Activated CD8-positive, alpha-beta T cell treated with anti-CD3 and anti-CD28 coated beads, Interleukin-2, amount 10 ng/mL, durations not matched to agents 7 days and 5 days (primary cell): ENCODE measurements at places on chromosomes 4 and X. TPM values are rescaled to one million over a fixed set of nuclear protein-coding genes. Genes with fewer than 3 reads are reported as not detected.
A peak's percentile ranks its signal among the peaks of the same experiment; 100 is the strongest.

Gene OCIAD2
- total RNA-seq, result 92.7 TPM

Gene OTC
- total RNA-seq, result not detected

GRCh38 chr4:107838861-107839565, 14.3 kb downstream of the SGMS2 start:
- DNase-seq, result no peak
- H3K4me1 ChIP-seq, result no peaks in the 10 kb centered on the region
- no peak overlapping the region for H3K27ac ChIP-seq
- no peaks in the 10 kb centered on the region for H3K36me3 ChIP-seq
- H3K4me3 ChIP-seq, result no peak overlapping the region

Gene PF4V1
- not detected for total RNA-seq

Gene DDX3X
- 191 TPM for total RNA-seq

DNA sequence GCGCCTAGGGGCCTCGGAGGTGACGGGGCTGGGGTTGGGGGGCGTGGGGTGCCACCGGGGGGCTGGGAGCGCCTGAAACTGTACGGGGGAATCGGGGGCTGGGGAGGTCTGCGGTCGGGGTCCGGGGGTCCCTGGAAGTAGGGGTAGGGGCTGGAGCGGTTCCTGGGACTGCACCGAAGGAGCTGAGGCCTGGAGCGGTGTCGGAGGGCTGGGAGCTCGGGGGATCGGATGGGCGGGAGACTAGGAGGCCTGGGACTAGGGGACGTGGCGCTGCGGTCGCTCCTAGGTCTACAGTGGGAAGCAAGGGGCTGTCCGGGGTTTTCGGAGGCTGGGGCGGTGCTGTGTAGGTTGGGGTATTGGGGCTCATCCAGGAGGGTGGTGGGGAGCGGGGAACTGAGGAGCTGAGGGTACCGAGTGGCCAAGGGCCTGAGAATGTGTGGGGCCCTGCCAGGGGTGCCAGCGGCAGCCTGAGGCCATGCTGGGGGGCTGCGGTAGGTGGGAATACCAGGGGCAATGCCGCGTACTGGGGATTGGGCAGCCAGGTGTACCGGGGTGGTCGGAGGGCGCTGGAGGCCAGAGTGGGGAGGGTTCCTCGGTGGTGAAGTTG, 562 bp downstream of the AKAP17A start:
- no peak for DNase-seq
- H3K4me1 ChIP-seq, result peaks cover 41% of the 10 kb centered on the region
- H3K36me3 ChIP-seq, result peaks cover 37% of the 10 kb centered on the region
- peak overlapping the region; percentile 95 for H3K27ac ChIP-seq
- H3K27me3 ChIP-seq, result no peaks in the 10 kb centered on the region

Gene SLC6A14
- not detected for total RNA-seq

DNA sequence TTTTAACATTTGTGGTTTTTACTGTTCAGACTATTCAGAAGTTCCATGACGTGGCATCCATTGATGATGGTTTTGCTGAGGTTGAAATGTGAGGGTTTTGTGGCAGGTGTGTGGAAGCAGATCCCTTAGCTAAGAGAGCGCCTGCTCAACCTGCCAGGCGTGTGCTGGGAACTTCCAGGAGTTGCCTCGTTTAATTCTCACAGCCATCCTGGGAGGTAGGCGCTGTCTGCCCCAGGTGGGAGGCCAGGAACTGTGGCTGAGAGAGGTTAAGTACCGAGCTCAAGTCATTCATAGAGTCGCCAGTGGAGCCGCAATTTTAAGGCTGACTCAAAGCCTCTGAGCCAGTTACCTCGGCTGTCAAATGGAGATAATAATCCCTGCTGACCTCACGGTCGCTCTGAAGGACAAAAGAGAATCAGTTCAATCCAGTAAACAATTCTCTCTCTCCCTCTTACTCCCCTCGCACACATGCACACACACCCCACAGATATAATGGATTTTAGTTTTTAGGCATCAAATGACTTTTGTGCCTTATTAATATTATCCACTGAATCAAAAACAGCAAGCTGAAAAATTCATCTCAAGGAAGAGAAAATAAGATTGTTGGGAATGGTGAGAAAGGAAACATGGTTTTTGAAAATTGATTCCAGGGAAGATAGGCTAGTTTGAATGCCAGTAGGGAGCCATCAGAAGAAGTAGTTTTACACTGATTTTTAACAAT, 171.3 kb downstream of the PTTG2 start:
- H3K27me3 ChIP-seq, result no peaks in the 10 kb centered on the region
- peak overlapping the region; percentile 85 for H3K27ac ChIP-seq
- H3K4me3 ChIP-seq, result peak overlapping the region; percentile 51
- peaks cover 77% of the 10 kb centered on the region for H3K36me3 ChIP-seq

- H3K27me3 ChIP-seq, result no peaks in the 10 kb centered on the region
- H3K36me3 ChIP-seq, result no peaks in the 10 kb centered on the region
- no peak for DNase-seq
Observed at GRCh38 chr4:167397586-167397985, 163.3 kb upstream of the SPOCK3 start.

- no peak overlapping the region for H3K27ac ChIP-seq
- DNase-seq, result no peak
- no peaks in the 10 kb centered on the region for H3K4me1 ChIP-seq
- H3K27me3 ChIP-seq, result peaks cover 3% of the 10 kb centered on the region
- no peaks in the 10 kb centered on the region for H3K36me3 ChIP-seq
- H3K4me3 ChIP-seq, result no peak overlapping the region
Observed at GRCh38 chrX:38156838-38157237, 63.8 kb downstream of the SRPX start.

GRCh38 chr4:107034996-107035818, 906 bp downstream of the DKK2 start:
- peaks cover 24% of the 10 kb centered on the region for H3K4me1 ChIP-seq
- peak overlapping the region; percentile 67 for H3K4me3 ChIP-seq
- H3K27me3 ChIP-seq, result peaks cover 46% of the 10 kb centered on the region
- no peak overlapping the region for H3K27ac ChIP-seq

Gene PCSK1N
- not detected for total RNA-seq

GRCh38 chr4:177964061-177964460, 521.8 kb upstream of the AGA start:
- no peaks in the 10 kb centered on the region for H3K4me1 ChIP-seq
- no peak for DNase-seq
- no peaks in the 10 kb centered on the region for H3K36me3 ChIP-seq

- H3K27me3 ChIP-seq, result no peaks in the 10 kb centered on the region
- no peaks in the 10 kb centered on the region for H3K36me3 ChIP-seq
- H3K27ac ChIP-seq, result no peak overlapping the region
- DNase-seq, result no peak
Observed at GRCh38 chr4:130608121-130608520, 1512.2 kb downstream of the C4orf33 start.

- H3K27ac ChIP-seq, result no peak overlapping the region
- H3K27me3 ChIP-seq, result peaks cover 12% of the 10 kb centered on the region
- no peak for DNase-seq
- H3K36me3 ChIP-seq, result no peaks in the 10 kb centered on the region
Observed at GRCh38 chrX:103818842-103819619, 13.0 kb downstream of the RAB9B start.

DNA sequence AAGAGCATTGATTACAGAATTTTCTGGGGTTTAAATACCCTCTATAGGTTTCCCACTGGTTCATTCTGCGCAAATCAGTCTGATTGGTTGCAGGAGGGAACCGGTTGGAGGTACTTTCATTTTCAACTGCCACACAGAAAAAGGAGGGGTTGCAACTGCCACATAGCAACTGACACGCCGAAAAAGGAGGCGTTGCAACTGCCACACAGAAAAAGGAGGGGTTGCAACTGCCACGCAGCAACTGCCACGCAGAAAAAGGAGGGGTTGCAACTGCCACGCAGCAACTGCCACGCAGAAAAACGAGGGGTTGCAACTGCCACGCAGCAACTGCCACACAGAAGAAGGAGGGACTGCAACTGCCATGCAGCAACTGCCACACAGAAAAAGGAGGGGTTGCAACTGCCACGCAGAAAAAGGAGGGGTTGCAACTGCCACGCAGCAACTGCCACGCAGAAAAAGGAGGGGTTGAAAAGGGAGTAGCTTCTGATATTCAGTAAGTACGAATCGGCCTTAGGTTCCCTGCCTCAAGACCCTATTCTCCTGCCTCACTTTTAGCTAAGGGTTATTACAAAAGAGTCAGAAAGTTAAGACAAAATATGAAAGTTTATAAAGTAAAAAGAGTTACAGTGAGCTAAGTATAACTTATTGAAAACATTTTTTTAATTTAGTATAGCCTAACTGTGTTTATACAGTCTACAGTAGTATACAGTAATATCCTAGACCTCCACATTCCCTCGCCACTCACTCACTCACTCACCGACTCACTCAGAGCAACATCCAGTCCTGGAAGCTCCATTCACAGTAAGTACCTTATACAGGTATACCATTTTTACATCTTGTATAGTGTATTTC, 431.8 kb downstream of the KCTD8 start:
- H3K36me3 ChIP-seq, result no peaks in the 10 kb centered on the region
- no peak for DNase-seq
- H3K4me1 ChIP-seq, result no peaks in the 10 kb centered on the region
- H3K4me3 ChIP-seq, result no peak overlapping the region

DNA sequence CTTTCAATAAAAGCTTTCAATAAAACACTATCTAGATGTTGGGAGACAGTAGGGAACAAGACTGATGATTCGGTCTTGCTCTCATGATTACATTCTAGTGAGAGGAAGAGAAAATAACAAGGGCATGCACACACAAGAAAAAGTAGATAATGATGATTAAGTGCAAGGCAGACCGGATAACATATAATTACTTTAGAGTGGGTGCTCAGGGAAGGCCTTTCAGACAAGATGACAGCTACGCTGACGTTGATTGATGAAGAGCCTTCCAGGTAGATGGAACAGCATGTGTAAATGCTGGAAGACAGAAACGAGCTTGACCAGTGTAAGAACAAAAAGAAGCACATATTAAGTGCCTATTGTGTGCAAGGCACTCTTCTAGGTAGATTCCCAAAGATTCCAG, 43.4 kb downstream of the TXK start:
- H3K27ac ChIP-seq, result no peak overlapping the region
- DNase-seq, result no peak
- H3K36me3 ChIP-seq, result peaks cover 36% of the 10 kb centered on the region

DNA sequence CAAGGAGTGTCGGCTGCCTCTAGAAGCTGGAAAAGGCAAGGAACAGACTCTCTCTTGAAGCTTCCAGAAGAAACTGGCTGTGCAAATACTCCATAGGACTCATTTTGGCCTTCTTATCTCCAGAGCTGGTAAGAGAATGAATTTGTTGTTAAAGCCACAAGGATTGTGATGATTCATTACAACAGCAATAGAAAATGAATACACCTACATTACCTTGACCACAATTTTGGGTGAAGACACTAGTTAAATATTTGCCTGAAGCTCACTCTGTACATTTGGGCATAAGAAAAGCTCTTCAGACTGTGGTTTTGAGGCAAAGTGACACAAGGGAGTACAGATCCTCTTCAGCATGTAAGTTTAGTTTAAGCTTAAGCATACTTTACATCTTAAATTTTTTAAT, 134.5 kb upstream of the TLL1 start:
- DNase-seq, result no peak
- no peaks in the 10 kb centered on the region for H3K4me1 ChIP-seq
- no peak overlapping the region for H3K4me3 ChIP-seq
- no peak overlapping the region for H3K27ac ChIP-seq

DNA sequence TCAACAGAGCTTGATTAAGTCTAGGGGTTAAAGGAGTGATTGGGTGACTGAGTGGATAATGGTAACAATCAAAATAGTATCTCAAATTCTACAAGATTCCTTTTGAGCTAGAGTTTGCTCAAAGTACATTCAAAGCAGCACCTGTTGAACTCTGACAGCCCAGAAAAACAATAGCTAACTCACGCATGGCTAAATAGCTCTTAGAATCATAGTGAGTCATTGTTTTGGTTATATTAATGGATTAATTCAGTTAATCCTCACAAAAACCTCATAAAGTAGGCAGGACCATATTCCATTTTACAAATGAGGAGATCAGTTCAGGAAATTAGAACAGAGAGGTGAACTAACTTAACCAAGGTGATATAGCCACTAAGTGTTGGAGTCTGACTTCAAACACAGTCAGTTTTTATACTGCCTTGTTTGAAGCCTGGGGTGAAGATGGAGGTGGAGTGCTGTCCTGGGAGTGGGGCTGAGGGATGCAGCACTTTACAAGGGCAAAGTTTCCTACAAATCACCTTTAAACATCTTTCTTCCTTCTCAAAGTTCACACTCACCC, 35.9 kb upstream of the PPM1K start:
- peak overlapping the region; percentile 77 for H3K4me3 ChIP-seq
- H3K27me3 ChIP-seq, result peaks cover 1% of the 10 kb centered on the region
- H3K4me1 ChIP-seq, result peaks cover 32% of the 10 kb centered on the region
- DNase-seq, result no peak
- peaks cover 19% of the 10 kb centered on the region for H3K36me3 ChIP-seq

Gene PSAPL1
- total RNA-seq, result not detected

Gene RBM47
- total RNA-seq, result 0.66 TPM

GRCh38 chrX:576904-577560, 53.6 kb upstream of the SHOX start:
- no peaks in the 10 kb centered on the region for H3K27me3 ChIP-seq
- no peaks in the 10 kb centered on the region for H3K36me3 ChIP-seq
- H3K27ac ChIP-seq, result no peak overlapping the region
- no peaks in the 10 kb centered on the region for H3K4me1 ChIP-seq
- H3K4me3 ChIP-seq, result no peak overlapping the region

Gene RASSF6
- not detected for total RNA-seq

GRCh38 chrX:124239324-124239723, 93.1 kb upstream of the TEX13D start:
- H3K4me3 ChIP-seq, result peak overlapping the region; percentile 48
- H3K4me1 ChIP-seq, result peaks cover 38% of the 10 kb centered on the region
- H3K36me3 ChIP-seq, result no peaks in the 10 kb centered on the region
- DNase-seq, result no peak
- no peaks in the 10 kb centered on the region for H3K27me3 ChIP-seq

DNA sequence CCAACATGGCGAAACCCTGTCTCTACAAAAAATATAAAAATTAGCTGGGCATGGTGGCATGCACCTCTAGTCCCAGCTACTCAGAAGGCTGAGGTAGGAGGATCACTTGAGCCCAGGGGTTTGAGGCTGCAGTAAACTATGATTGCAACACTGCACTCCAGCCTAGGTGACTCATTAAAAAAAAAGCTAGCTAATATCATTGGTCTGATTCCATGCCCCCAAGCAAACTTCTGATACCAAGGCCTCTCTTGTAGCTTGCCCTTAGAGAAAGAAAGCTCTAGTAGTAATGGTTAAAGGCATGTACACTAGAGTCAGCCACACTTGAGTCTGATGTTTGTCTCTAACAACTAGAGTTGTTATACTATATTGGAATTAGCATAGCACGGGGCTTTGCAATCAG, 32.6 kb upstream of the PHF8 start:
- no peak overlapping the region for H3K4me3 ChIP-seq
- no peaks in the 10 kb centered on the region for H3K4me1 ChIP-seq
- H3K27ac ChIP-seq, result no peak overlapping the region

DNA sequence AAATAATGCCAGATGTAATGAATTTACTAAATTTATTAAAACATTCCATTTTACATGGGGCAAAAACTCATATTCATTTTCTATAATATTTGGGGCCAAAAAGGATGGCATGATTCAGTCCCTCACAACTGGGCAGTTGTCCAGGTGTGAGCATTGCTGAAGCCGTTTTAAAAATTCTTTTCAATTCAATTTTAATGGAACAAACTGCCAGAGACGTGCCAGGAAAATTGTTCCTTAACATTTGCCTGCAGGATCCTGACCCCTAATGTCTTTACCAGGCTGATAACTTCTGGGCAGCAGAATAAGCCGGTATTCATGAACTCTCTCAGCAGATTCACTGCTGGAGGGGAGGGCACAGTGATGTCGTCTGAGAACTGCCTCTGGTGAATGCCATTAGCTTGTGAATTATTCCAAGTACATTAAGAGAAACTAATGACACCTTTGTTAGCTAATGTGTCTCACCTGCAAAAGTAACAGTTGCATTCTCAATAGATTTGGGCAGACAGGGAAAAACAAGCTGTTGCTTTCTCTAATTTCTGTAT, 1445.1 kb upstream of the TENM3 start:
- H3K4me1 ChIP-seq, result no peaks in the 10 kb centered on the region
- no peaks in the 10 kb centered on the region for H3K27me3 ChIP-seq
- no peak for DNase-seq
- no peaks in the 10 kb centered on the region for H3K36me3 ChIP-seq
- H3K4me3 ChIP-seq, result no peak overlapping the region
- H3K27ac ChIP-seq, result no peak overlapping the region
